ENCODE measurements at places on chromosomes 6 and 20. TPM values are rescaled to one million over a fixed set of nuclear protein-coding genes. Genes with fewer than 3 reads are reported as not detected.

- no peak for DNase-seq
Measured at GRCh38 chr6:169841251-169841650, 89.8 kb downstream of the ERMARD start.

The CDH4 gene
- 0.06 TPM for total RNA-seq

- DNase-seq, result no peak
Measured at GRCh38 chr6:31737315-31737990, 1.1 kb upstream of the CLIC1 start.

DNA sequence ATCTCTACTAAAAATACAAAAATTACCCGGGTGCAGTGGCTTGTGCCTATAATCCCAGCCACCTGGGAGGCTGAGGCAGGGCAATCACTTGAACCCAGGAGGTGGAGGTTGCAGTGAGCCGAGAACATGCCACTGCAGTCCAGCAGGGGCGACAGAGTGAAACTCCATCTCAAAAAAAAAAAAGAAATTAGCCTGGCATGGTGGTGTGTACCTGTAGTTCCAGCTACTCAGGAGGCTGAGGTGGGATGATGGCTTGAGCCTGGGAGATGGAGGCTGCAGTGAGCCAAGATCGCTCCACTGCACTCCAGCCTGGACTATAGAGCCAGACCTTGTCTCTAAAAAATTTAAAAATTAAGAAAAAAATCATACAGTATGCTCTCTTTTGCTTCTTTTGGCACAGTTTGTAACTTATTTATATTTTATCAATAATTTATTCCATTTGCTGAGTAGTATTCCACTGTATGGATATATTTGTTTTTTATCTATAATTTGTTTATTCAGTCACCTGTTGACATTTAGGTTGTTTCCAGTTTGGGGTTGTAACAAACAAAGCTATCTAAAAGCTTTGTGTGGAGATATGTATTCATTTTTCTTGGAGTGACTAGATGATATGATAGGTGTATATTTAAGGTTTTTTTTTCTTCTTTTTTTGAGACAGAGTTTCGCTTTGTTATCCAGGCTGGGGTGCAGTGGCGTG, 8.0 kb upstream of the MYBL2 start:
- DNase-seq, result no peak

DNA sequence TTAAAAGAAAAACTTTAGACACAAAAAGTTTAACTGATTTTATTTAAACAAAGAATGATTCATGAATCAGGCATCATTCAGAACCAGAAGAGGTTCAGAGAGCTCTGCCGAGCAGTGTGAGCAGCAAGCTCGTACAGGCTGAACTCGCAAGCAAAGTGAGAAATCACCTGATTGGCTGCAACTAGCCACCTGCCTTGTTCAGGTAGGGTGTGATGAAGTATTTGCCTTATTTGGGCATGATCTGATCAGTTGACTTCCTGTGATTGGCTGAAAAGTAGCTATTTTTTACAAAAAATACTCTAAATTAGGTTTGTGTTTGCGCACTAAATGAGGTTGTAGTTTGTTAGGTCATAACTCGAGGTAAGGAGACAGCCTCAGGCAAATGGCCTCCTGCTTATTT, 80.7 kb downstream of the HIVEP1 start:
- DNase-seq, result no peak

DNA sequence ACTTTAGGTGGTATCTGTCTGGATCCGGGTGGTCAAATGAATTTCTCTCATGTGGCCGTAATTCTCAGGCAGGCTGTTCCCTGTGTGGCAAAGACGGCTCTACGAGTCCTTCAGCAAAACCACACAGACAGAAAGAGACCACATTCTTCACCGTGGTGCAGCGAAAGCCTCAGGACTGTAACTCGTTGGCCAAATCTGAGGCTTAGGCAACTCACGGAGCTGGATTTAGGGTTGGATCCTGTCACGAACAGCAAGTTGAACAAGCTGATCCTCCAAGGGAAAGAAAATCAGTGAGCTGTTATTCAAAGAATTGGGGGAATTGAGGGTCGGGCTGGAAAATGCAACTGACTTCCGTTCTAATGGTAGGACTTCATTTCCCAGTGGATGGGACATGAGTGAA, 167.4 kb downstream of the ZMYND8 start:
- no peak for DNase-seq

The FAM162B gene
- total RNA-seq, result not detected

- no peak for DNase-seq
Measured at GRCh38 chr6:111407686-111408085, 75.3 kb downstream of the REV3L start.

GRCh38 chr20:58310291-58310782, 822 bp downstream of the RAB22A start:
- no peak for DNase-seq

Data from activated naive CD8-positive, alpha-beta T cell treated with anti-CD3 and anti-CD28 coated beads for 36 hours (primary cell).